ENCODE measurements at places on chromosomes 5 and 9.

DNA sequence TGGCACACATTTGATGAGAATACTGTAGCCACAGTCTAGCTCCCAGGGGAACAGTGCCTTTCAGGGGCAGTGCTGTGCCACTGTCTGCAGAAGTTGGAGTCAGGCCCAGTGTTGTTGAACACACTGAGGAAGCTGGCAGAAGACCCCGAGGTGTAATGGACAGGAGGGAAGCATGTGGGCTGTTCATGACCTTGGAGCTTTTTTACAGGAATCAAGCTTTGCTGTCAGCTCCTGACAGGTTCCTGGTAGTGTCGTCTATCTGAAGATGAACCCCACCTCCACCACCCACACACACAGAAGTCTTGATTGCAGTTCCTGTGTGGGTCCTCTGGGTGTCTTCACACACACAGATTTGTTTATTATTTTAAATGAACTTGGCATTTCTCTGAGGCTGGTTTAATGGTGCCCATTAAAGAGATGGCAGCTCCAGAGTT, 40.3 kb upstream of the TNFAIP8 start:
- DNase-seq, result no peak

GRCh38 chr5:72166070-72166979, 59.0 kb downstream of the MAP1B start:
- DNase-seq, result no peak

DNA sequence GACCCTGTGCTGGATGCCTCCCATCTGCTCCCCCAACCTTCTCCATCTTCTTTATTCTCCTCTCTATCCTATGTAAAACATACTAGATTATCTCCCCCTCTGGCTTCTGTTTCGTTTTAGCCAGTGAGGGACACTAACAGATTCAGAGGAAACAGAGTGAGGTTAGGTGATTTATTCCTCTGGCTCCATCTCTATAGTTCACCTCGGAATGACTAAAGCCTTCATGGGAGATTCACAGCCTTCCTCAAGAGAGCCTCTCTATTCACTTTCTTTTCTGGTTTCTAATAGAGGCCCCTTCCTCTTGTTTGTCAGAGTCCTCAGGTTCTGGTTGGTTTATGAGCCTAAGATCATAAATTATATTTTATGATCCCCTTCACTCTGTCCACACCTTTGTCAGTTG, 633.1 kb upstream of the TYRP1 start:
- DNase-seq, result no peak

DNA sequence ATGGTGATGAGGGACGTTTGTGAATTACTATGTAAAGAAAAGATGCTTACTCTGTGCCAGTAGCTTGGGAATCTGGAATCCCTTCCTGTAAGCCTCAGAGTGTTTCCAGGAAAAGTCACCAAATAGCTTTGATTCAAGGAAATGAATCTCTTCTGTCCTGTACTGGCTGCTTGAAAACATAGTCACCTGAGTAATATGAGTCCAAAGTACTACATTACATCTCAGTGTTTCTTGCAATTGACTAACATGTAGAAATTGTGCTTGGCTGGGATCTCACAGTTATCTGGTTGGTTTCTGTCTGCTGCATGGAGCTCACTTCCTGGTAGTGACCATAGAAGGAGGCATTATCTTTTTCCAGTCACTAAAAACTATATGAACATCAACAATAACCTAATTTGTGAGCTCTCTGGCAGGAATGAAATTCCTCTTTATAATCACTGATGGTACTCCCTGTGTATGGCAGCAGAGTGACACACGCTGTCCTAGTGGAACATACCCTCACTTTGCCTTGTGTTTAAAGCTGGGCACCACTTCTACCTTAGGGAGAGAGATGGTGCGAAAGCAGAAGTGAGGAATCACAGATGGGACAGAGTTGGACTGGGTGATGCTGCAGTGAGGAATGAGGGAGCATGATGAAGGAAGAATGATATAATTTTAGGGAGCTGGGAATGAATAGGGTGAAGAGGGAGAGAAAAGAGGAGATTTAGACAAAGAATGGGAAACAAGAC, 568.5 kb downstream of the RAB3C start:
- DNase-seq, result no peak

All from T-helper 17 cell (primary cell).